ENCODE measurements at places on chromosomes 4 and X.

DNA sequence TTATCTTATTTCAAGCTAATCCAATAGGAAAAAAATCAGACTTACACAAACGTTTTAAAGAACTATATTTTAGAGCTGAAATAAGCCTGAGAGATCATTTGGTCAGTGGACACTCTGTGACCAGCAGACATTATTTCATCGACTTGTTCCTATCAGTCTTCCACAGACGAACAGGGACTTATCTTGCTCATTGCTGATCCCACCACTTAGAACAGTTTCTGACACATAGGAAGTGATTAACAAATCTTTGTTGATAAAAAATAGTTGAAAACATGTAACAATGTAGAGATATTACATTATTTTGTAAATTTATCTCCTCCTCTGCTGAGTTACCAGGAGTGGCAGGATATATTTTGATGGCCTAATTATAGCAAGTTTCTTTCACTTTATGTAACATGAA lies 65.8 kb downstream of the TAPT1 start:
- no peak overlapping the region for H3K27ac ChIP-seq
- H3K4me1 ChIP-seq, result no peaks in the 10 kb centered on the region
- H3K36me3 ChIP-seq, result peaks cover 23% of the 10 kb centered on the region
- DNase-seq, result no peak
- no peaks in the 10 kb centered on the region for H3K27me3 ChIP-seq

DNA sequence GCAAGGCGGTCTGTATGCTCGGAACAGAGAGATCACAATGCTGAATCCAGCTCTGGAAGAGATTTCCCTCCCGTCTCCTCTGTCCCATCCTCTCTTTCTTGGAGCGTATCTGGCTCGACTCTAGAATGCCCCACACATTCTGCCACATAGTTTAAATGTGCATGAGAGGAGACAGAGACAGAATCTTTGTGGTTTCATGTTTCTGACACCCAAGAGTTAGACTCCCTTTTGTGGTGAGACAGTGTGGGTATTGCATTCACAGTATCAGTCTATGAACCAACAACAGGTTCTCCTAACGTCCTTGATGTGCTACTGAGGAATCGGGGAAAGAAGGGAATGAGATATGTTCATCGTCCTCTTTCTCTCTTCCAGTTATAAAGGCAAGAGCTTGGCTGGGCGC lies 25.3 kb downstream of the FAM47E start:
- H3K27ac ChIP-seq, result no peak overlapping the region
- H3K36me3 ChIP-seq, result no peaks in the 10 kb centered on the region
- H3K27me3 ChIP-seq, result peaks cover 16% of the 10 kb centered on the region
- peaks cover 12% of the 10 kb centered on the region for H3K4me1 ChIP-seq
- DNase-seq, result no peak
- no peak overlapping the region for H3K4me3 ChIP-seq

DNA sequence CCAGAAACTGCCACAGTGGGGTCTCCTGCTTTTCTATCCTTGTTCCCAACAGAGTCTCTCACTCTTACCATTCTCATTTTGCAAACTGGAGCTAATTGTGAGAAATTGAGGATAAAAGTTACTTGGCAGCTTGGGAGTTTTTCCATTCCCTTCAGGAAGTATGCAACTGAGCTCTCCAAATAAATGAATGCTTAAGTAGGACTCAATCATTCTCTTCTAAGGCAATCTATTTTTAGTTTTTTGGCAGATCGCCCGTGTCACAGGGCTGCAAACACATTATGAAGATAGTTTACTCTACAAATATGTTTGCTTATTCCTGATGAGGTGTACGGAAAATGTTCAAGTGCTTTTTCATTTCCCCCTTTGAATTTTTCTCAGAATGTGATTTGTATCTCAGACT lies 5.3 kb downstream of the ASB11 start:
- no peaks in the 10 kb centered on the region for H3K27me3 ChIP-seq
- no peak overlapping the region for H3K27ac ChIP-seq
- no peak overlapping the region for H3K4me3 ChIP-seq

DNA sequence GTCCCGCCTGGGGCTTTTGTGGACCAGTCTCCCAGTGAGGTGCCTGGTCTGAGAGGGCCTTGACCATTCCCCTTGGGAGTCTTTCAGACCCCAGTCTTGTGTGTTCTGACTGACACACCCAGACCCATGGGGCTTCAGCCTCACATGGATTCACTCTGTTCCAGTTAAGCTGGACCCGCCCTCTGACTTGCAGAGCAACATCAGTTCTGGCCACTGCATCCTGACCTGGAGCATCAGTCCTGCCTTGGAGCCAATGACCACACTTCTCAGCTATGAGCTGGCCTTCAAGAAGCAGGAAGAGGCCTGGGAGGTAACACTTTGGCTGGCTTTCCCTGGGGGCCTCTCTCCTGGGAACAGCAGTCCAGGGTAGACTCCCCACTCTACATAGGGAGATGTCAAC lies 6.8 kb downstream of the IL9R start:
- H3K36me3 ChIP-seq, result no peaks in the 10 kb centered on the region
- H3K27ac ChIP-seq, result no peak overlapping the region
- no peak overlapping the region for H3K4me3 ChIP-seq
- H3K4me1 ChIP-seq, result peaks cover 19% of the 10 kb centered on the region
- H3K27me3 ChIP-seq, result no peaks in the 10 kb centered on the region
- no peak for DNase-seq

Measured in natural killer cell (primary cell).